Chondrocyte (in vitro differentiated cells): ENCODE measurements at places on chromosomes 6 and 20. TPM values are rescaled to one million over a fixed set of nuclear protein-coding genes. Genes with fewer than 3 reads are reported as not detected.

The RNF217 gene
- 51.5 to 72.5 TPM (median 54.6 TPM) in 3 replicates for total RNA-seq

The PMEPA1 gene
- total RNA-seq: 151 to 298 TPM (median 163 TPM) in 3 replicates

The RAET1L gene
- not detected in 3 replicates for total RNA-seq

The CGAS gene
- total RNA-seq: 1.0 to 1.7 TPM (median 1.6 TPM) in 3 replicates

The TFAP2D gene
- not detected in 3 replicates for total RNA-seq

The AFG1L gene
- total RNA-seq: 5.9 to 9.0 TPM (median 8.1 TPM) in 3 replicates

The MMP24 gene
- total RNA-seq: 1.1 to 2.6 TPM (median 2.4 TPM) in 3 replicates

The FHL5 gene
- not detected in 3 replicates for total RNA-seq

The TMEM74B gene
- total RNA-seq: 0.51 to 0.65 TPM in 2 of 3 replicates, not detected in the other

The ADGRF1 gene
- not detected in 3 replicates for total RNA-seq

The TSHZ2 gene
- total RNA-seq: 0.28 to 0.37 TPM in 2 of 3 replicates, not detected in the other

- H3K27me3 ChIP-seq: no peaks in the 10 kb centered on the region
- no peak overlapping the region for H3K4me3 ChIP-seq
- peaks cover 47% of the 10 kb centered on the region for H3K4me1 ChIP-seq
- H3K36me3 ChIP-seq: peaks cover 2% of the 10 kb centered on the region
Observed at GRCh38 chr6:83879746-83880145, 20.3 kb downstream of the CYB5R4 start.

DNA sequence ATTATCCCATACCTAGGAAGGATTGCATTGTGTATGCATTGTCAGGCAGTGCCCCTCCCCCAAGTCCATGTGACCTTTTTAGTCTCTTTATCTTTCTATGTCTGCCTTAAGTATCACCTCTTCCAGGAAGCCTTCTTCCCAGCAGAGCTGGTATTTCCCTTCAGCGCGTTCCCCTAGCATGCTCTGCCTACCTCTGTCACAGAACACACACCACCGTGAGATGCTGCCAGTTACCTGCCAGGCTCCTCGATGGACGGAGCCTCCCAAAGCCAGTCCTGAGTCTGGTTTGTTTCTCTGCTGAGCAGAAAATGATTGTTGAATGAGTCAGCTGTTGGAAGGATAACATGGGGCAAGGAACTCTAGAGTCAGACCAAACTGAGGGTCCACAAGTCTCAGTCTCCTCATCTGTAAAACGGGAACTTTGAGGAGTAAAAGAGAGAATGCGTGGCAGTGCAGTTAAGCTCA is 11.3 kb upstream of the ZNF335 start:
- no peaks in the 10 kb centered on the region for H3K36me3 ChIP-seq
- H3K27me3 ChIP-seq: peaks cover 9% of the 10 kb centered on the region
- H3K27ac ChIP-seq: no peak overlapping the region
- H3K4me1 ChIP-seq: no peaks in the 10 kb centered on the region

DNA sequence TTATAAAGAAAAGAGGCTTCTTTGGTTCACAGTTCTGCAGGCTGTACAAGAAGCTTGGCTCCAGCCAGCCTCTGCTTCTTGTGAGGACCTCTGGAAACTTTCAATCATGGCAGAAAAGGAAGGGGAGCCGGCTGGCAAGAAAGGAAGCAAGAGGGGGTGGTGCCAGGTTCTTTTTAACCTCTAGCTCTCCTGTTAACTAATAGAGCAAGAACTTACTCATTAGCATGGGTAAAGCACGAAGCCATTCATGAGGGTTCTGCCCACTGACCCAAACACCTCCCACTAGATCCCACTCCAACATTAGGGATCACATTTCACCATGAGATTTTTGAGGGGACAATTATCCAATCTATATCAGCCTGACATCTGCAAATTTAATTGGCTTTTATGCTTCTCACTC is 347.1 kb downstream of the GRIK2 start:
- no peak for DNase-seq
- H3K27me3 ChIP-seq: no peaks in the 10 kb centered on the region
- no peak overlapping the region for H3K27ac ChIP-seq

DNA sequence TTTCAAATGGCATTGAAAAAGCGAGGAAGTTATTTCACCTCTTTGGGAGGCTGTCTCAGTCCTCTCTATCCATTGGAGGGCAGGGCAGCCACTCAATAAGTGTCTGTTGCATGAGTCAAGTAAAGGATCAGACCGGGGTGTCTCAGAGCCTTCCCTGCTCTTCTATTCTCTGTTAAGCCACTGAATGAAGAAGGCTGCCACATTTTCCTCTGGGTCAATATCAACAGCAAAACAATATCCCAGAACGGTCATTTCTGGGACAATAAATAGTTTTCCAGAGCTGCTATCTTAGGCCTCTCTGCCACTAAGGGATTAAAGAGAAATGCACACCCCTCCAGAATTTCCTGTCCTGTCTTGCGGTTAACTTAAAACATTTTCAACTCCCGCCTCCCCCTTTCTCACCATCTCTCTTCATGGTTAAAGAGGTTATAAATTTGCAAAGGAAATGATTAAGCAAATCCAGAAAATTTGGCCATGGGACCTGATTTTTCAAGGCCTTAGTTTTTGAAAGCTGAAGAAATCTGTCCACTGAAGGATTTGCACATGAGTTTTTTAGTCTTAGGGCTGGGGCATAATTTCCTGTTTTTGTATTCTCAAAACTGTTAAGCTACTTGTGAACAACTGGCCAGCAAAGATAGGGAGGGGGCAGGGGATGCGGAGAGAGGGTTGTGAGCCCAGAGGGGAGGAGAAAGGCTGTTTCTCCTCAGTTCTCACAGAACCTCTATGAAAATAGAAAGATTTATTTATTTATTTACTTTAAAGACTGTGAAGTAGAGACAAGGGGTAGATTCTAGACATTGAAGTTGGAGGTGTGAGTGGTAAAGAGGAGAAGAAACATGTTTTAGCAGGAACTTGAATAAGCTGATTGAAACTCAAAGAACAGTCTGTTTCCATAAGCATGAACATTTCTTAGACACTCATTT is 135.7 kb downstream of the BCAS1 start:
- no peaks in the 10 kb centered on the region for H3K36me3 ChIP-seq
- H3K27me3 ChIP-seq: no peaks in the 10 kb centered on the region
- peak overlapping the region; percentile 25 for H3K4me3 ChIP-seq
- no peak for DNase-seq
- peak overlapping the region; percentile 89 for H3K27ac ChIP-seq
- H3K4me1 ChIP-seq: peaks cover 27% of the 10 kb centered on the region

DNA sequence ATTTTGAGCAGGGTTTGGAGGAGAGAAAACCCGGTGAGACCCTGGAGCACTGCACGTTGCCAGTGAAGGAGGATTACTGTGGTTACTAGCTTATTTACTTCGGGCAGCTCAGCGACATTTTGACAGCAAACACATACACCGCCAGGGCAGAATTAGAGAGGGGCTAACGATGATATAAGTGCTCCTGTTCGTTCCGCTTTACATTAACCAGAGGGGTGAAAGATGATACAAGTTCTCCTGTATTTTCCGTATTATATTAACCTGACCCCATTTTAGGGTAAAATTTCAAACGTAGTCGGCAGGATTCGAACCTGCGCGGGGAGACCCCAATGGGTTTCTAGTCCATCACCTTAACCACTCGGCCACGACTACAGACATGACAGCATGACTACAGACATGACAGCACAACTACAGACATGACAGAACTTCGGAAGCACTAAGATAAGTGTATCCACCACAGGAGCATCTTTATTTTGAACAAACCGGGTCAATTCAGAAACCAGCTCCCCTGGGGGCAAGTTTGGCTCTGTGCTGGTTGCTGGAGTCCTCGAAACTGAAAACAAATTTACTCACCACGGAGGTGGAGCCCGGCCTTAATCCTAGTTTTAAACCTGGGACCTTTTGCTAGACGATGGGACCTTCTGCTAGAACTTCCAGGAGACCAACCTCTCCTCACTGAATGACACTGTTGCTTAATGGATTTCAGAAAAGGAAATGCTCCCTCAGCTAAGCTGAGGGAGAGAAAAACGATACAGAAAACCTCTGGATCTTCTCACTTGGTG is 80.4 kb upstream of the ZNF184 start:
- no peak overlapping the region for H3K27ac ChIP-seq
- peak overlapping the region; percentile 56 for H3K4me3 ChIP-seq
- peaks cover 1% of the 10 kb centered on the region for H3K36me3 ChIP-seq

DNA sequence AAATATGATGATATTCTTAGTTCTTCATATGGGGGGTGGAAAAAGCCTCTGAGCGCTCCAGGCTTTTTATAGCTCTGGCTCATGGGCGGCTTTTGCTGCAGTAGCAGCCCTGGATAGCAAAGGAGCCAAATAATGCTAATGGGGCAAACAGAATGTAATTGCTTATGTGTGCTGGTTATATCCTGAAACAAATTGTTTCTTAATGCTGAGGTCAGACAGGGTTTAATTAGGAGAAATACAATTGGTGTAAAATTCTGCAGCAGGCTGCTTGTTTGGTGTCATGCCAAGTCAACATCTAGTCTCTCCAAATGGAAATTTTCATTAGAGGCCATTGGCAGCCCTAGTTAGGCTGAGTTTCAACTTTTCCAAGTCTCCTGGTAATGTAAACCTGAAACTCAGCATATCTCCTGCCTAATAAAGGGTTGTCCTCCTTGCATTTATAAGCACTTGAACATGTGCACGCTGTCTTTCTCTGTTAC is 530.1 kb upstream of the NOX3 start:
- H3K27me3 ChIP-seq: peaks cover 4% of the 10 kb centered on the region
- H3K4me1 ChIP-seq: peaks cover 14% of the 10 kb centered on the region
- H3K27ac ChIP-seq: peak overlapping the region; percentile 53
- no peak overlapping the region for H3K4me3 ChIP-seq

DNA sequence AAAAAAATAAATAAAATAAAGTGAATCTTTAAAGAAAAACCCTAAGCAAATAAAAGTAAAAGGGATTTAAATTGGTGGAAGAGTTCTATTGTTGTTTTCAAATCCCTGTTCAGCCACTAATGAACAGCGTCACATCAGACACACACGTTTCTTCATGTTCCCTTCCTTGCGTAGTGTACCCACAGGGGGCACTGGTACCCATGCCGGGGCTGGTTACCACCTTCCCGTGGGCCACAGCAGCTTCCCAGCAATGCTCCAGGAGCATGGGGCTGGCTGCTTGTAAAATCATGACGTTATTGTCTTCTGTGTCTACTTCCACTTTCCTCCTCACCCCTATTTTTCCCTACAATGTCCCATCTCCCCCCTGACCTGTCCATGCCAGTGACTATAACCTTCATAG is 988.7 kb downstream of the KIF16B start:
- no peaks in the 10 kb centered on the region for H3K36me3 ChIP-seq
- H3K4me3 ChIP-seq: no peak overlapping the region
- no peaks in the 10 kb centered on the region for H3K27me3 ChIP-seq
- no peak for DNase-seq

DNA sequence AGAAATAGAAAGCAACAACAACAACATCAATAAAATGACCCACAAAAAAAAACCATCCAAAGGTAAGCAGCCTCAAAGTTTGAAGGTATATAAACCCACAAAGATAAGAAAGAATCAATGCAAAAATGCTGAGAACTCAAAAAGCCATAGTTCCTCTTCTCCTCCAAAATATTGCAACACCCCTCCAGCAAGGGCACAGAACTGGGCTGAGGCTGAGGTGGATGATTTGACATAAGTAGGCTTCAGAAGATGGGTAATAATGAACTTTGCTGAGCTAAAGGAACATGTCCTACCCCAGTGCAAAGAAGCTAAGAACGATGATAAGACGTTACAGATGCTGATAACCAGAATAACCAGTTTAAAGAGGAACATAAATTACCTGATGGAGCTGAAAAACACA is 188.8 kb upstream of the BTBD3 start:
- no peak overlapping the region for H3K27ac ChIP-seq
- no peak for DNase-seq
- H3K4me1 ChIP-seq: peaks cover 18% of the 10 kb centered on the region

- H3K4me1 ChIP-seq: peaks cover 42% of the 10 kb centered on the region
- peak overlapping the region; percentile 94 for H3K27ac ChIP-seq
- H3K4me3 ChIP-seq: peak overlapping the region; percentile 94
- DNase-seq: no peak
- H3K27me3 ChIP-seq: no peaks in the 10 kb centered on the region
Observed at GRCh38 chr6:36443471-36444428, 950 bp downstream of the KCTD20 start.

DNA sequence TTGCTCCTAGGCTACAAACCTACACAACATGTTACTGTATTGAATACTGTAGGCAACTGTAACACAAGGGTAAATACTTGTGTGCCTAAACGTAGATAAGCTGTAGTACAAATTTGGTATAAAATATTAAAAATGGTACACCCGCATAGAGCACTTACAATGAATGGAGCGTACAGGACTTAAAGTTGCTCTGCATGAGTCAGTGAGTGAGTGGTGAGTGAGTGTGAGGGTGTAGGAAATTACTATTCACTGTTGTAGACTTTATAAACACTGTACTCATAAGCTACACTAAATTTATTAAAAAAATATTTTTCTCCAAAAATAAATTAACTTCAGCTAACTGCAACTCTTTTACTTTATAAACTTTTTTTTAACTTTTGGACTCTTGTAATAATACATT is 391.6 kb downstream of the ADGRB3 start:
- no peak overlapping the region for H3K4me3 ChIP-seq
- H3K27me3 ChIP-seq: no peaks in the 10 kb centered on the region
- H3K4me1 ChIP-seq: peaks cover 13% of the 10 kb centered on the region
- H3K36me3 ChIP-seq: no peaks in the 10 kb centered on the region

DNA sequence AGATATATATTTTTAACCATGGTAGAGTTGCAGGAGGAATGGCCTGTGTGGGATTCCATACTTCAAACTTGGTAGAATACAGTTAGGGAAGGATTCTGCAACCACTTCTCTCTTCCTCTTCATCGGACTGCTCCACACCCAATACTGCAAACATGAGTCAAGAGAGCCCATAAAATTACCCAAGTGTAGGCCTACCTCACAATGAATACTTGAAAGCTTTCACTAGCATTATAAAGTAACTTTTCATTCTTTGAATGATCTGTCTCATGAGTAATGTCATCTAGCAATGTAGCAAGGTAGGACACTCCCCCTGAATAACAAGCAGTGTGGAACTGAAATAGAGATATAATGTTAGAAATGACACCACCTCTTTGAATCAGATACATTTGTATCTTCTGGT is 79.4 kb downstream of the FOXC1 start:
- H3K4me3 ChIP-seq: no peak overlapping the region
- H3K36me3 ChIP-seq: peaks cover 5% of the 10 kb centered on the region
- no peaks in the 10 kb centered on the region for H3K27me3 ChIP-seq
- no peak for DNase-seq

DNA sequence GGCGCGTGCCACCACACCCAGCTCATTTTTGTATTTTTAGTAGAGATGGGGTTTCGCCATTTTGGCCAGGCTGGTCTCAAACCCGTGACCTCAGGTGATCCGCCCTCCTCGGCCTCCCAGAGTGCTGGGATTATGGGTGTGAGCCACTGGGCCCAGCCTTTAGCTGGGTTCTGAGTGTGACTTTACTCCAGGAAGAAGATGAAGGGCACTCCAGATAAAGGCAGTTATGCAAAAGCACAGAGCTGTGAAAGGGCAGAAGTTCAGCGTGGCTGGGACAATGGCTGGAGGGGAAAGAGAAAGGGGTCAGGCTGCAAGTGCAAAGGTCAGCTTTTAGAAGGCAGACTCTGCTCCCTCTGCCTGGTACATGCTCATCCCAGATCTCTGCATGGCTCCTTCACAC is 39.7 kb downstream of the MAP3K5 start:
- DNase-seq: no peak
- H3K27ac ChIP-seq: no peak overlapping the region
- H3K4me3 ChIP-seq: no peak overlapping the region
- H3K27me3 ChIP-seq: no peaks in the 10 kb centered on the region
- peaks cover 10% of the 10 kb centered on the region for H3K4me1 ChIP-seq

GRCh38 chr6:84135291-84135690 is 92.2 kb downstream of the CEP162 start:
- no peak overlapping the region for H3K4me3 ChIP-seq
- no peaks in the 10 kb centered on the region for H3K27me3 ChIP-seq
- no peak for DNase-seq
- H3K4me1 ChIP-seq: peaks cover 21% of the 10 kb centered on the region

- no peak overlapping the region for H3K4me3 ChIP-seq
- H3K4me1 ChIP-seq: peaks cover 27% of the 10 kb centered on the region
- no peak for DNase-seq
- H3K27me3 ChIP-seq: no peaks in the 10 kb centered on the region
- no peak overlapping the region for H3K27ac ChIP-seq
- peaks cover 2% of the 10 kb centered on the region for H3K36me3 ChIP-seq
Observed at GRCh38 chr6:109088995-109089394, 5.7 kb downstream of the SESN1 start.
